ENCODE measurements at places on chromosomes 5 and 9.

- DNase-seq, result no peak
Observed at GRCh38 chr5:36145311-36145710, 6.4 kb downstream of the LMBRD2 start.

- no peak for DNase-seq
Observed at GRCh38 chr9:136050701-136051452, 44.2 kb downstream of the NACC2 start.

- no peak for DNase-seq
Observed at GRCh38 chr9:94302426-94302825, 26.0 kb downstream of the NUTM2F start.

- no peak for DNase-seq
Observed at GRCh38 chr5:5359618-5360017, 62.9 kb upstream of the ICE1 start.

GRCh38 chr5:139756971-139757370, 38.6 kb upstream of the PSD2 start:
- no peak for DNase-seq

DNA sequence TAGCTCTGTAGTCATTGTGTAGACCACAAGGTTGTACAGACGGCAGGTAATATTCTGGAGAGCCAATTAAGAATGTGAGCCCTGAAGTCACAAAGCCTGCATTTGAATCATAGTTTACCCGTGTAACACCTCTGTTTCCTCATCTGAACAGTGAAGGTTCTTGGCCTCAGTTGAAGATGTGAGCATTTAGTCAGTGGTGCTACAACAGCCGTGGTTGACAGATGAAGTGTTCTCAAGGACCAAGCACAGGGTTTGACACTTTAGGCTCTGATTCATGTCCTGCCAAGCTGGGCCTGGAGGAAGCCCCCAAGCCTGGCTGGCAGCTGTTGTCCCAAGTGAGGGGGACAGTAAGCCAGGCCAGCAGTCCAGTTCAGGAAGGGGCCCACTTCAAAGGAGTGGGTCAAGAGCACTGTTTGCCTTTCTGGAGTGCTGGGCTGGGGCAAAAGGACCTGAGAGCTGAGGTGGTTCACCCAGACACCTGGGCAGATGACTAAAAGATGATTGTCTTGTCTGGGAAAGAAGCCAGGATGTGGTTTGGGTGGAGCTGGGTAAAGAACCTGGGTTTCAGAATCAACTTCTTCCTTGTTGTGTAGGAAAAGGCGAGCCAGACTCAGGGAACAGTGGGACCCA, 20.7 kb downstream of the FAXDC2 start:
- DNase-seq, result no peak

DNA sequence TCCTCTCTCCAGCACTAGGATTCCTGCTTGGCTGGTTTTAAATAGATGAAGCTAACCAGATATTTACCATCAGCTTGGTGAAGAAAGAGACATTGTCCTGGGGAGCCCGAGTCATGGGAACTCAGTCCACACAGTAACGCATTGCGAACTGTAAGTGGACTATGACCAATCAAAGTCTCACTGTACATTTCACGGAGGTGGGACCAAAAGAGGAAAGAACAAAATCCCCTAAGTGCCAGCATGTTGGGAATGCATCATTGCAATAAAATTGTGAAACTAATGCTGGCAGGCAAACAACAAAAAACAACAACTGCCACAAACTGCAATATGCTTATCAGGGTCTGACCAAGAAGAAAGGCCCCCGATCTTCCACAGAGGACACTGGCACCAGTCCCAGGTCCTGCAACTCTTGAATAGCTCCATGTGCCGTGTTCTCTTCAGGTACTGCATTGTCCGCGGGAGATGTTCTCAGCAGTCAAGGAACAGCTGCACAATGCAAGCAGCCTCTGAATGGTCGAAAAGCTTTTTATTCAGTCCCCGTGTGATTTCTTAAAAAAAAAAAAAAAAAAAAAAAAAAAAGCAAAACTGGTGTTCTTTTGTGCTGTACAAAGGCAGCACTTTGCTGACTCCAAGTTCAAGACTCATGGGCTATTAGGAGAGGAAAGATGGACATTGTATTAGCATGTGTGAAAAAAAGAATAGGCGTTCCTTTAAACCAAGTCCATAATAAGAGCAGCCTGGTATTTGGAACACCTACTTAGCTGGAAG, 38.1 kb downstream of the SEMA6A start:
- DNase-seq, result no peak

- no peak for DNase-seq
Observed at GRCh38 chr5:96629774-96630173, 32.4 kb upstream of the CAST start.

- peak; percentile 4 for DNase-seq
Observed at GRCh38 chr9:10396615-10397014, 216.2 kb downstream of the PTPRD start.

DNA sequence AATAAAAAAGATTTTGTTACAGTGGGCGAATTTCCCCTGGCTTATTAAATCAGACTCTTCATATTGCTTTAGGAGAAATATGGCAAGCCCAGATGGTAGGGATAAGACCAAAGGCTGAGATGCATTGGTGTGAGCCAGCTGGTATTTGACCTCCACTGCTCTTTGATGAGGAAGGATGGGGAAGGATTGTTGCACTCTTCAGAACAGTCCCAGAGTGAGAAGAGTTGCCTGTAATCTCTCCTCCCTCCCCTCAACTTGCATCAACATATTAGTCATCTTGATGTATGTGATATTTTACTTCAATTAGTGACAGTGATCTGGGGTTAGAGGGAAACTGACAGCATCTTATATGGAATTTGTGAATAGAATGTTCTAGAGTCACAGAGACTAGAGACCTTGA, 136.6 kb downstream of the ADAMTS12 start:
- no peak for DNase-seq

GRCh38 chr5:59061377-59061776, 478.5 kb downstream of the RAB3C start:
- DNase-seq, result no peak

DNA sequence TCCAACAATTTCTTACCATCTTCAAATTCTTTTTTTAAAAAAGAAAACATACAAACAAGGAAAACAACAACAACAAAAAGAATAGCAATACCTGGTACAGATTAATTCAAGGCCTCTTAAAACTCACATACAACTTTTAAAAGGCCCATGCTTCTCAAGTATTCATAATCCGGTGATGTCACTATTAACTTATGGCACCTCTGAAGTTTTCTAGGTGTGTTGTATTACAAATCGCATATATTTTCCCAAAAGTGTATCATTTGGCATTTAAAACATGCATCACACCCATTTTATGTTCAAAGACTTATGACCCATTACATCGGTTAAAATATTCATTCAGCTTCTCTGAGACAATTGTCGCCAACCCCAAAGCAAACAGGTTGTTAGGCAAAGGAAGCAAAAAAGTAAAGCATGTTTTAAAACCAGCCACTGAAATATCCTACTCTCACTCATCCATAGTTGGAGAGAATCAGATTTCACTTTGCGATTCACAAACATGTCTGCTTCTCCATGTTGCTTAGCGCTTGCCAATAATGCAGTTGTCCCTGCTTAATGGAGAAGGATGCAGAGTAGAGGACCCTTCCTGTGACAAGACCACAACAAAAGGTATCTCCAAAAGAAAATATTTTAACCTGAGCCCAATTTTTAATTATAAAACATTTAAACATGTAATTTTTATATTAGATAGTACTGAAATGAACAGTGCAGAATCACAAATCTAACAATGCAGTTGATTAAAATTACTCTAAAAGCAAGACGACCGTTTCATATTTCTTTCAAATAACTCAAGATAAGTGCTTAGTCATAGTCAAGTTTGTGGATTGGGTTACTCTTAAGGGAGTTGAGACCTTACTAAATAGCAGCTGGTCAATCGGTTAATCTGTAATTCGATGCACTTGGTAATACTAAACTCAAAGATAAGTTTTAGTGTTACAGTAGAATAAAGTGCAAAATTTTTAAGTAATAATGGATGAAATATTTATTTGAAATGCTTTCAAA, 1.6 kb downstream of the SKP1 start:
- no peak for DNase-seq

GRCh38 chr5:157812086-157812485, 46.9 kb downstream of the CLINT1 start:
- no peak for DNase-seq

DNA sequence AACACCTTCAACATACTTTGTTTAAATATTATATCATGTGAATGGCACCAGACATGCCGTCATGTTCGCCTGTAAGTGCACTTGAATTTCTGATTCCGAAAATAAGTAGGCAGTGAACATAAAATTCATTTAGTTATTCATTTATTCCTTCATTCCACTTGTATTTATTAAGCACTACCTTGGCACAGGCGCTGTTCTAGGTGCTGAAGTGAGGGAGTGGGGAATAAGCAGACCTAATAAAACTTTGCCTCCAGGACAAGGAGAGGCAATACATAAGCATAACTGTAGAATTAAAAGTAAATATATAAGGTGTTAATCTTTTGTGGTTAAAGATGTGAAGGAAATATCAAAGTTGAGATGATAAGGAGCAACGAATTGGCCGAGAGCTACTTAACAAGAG, 297.4 kb downstream of the TENT4A start:
- no peak for DNase-seq

DNA sequence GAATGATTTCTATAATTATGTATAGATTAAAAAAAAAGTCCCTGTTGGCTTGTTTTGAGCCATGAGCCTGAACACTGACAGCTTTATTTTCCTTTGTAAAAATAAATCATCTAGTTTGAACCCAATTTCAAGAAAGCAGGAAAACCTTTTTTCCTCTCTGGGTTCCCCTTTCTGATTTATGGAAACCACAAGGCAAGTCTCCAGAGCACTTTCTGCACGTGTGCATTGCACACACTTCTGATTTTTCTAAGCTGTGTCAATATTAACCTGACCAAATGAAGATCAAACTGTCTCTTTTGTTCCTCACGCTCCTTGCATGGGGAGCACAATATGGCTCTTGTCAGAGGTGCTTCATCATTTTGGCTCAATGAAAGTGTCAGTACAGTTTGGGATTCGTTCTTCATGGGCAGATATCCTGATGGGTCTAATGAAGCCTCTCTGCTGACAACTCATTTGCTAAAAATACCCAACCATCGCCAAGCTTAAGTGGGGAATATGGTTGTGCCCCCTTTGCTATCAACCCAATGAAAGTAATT, 39.2 kb upstream of the PCA3 start:
- peak; percentile 71 for DNase-seq

DNA sequence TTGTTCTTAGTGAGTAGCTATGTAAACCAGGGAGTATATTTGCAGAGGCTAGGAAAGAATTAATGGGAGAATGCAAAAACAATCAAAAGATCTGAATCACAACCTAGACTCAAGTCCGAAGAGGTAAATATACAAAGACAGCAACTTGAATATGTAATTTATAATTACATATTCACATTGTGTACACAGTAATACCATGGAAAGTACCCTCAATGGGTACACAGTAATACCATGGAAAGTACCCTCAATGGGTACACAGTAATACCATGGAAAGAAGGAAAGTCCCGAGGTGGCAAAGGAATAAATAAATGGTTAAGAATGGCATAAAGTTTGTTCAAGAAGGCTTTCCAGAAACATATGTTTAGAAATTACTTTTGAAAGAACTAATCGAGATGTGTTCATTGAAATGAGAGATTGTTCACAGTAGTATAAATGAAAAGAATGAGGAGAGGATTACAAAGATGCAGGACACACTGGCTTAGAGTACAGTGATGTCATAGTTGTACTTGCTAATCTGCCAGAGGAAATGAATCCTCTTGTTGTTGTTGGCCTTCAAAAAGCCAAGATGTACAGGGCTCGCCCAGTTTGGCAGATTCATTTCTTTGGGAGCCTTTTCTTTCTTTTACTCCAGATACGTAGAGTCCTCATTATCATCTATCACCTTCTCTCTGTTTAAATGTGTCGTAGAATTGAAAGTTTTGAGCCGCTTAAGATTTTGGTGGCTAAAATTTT, 116.0 kb downstream of the UNC13B start:
- no peak for DNase-seq

DNA sequence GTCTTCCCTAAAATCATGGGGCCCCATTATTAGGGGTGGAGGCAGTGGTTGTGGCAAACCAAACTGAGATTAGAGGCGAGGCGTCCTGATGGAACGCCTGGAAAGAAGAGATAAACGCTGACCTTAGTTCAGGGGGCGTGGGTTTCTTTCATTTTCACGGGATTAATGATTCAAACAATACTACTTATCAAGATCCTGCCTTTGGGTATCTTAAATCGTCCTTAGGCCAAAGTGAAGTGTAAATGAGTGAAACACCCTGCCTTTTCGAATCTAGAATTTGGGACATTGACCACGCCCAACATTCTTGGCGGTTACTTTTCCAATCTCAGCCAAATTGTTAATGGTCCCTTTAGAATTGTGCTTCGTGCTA, 1.0 kb upstream of the UBTD2 start:
- no peak for DNase-seq

DNA sequence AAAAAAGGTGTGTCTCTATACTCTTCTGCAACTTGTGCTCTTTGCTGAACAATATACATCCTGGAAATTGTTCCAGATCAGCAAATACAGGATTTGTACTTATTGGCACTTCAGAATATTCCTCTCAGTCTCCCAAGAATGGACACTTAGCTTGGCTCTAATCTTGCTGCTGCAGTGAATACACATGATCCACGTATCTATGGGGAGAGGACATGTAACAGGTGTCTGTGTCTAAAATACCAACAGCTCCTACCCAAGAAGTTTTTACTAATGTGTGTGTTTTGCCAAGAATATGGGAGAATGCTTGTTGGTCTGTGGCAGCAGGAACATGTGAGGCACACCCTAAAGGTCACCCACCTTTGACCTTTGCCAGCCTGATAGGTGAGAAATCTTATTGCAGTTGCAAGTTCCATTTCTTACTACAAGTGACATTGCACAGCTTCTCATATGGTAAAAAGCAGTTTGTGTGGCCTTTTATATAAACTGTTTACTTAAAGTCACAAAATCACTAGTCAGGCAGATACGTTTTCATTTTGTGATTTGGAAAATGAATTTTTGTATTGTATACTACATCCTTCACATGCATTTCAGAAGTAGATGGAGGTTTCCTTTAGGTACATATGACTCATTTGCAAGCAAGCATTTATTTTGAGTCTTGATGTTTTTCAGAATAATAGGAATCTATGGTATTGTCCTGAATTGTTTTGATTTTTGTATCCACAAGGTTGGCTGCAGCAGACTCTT, 35.8 kb downstream of the PHF2 start:
- DNase-seq, result no peak

- DNase-seq, result no peak
Observed at GRCh38 chr5:92795633-92796032, 785.4 kb downstream of the NR2F1-AS1 start.

DNA sequence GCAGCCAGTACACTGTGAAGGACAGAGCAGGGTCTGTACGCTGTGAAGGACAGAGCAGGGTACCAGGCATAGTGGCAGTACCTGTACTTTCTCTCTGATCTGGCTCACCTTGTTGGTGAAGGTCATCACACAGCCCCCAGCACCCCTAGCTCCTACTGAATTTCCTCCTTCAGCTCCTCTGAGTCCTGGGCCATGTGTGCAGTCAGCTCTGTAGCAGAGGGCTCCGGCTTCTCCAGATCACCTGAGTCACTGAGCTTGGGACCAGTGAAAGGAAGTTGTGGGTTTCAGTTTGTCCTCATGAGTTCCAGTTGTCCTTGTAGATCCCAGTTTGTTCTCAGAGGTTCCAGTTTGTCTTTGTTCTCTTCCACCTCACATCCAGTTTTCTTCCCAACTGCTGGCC, 5.5 kb downstream of the NUDT2 start:
- DNase-seq, result no peak

- DNase-seq, result no peak
Observed at GRCh38 chr9:114619191-114619761, 8.2 kb downstream of the TMEM268 start.

All from NCI-H1930 (cell line).